ENCODE measurements at places on chromosomes 16 and 17. TPM values are rescaled to one million over a fixed set of nuclear protein-coding genes. Genes with fewer than 3 reads are reported as not detected.

ITGAD gene
- not detected for total RNA-seq

ZKSCAN2 gene
- total RNA-seq, result 2.5 TPM

GNAO1 gene
- 0.09 TPM for total RNA-seq

KRTAP3-1 gene
- total RNA-seq, result not detected

MAPT gene
- total RNA-seq, result 0.60 TPM

RNF166 gene
- total RNA-seq, result 10.2 TPM

GP2 gene
- not detected for total RNA-seq

MYO15A gene
- 2.7 TPM for total RNA-seq

MFAP4 gene
- 47.1 TPM for total RNA-seq

PTGES3L gene
- not detected for total RNA-seq

DCXR gene
- 25.1 TPM for total RNA-seq

FNDC8 gene
- not detected for total RNA-seq

TBC1D3E gene
- not detected for total RNA-seq

IL34 gene
- total RNA-seq, result 3.9 TPM
